ENCODE measurements at places on chromosomes 12 and 14. TPM values are rescaled to one million over a fixed set of nuclear protein-coding genes. Genes with fewer than 3 reads are reported as not detected.

The CCDC175 gene
- not detected for total RNA-seq

The KRT71 gene
- not detected for total RNA-seq

DNA sequence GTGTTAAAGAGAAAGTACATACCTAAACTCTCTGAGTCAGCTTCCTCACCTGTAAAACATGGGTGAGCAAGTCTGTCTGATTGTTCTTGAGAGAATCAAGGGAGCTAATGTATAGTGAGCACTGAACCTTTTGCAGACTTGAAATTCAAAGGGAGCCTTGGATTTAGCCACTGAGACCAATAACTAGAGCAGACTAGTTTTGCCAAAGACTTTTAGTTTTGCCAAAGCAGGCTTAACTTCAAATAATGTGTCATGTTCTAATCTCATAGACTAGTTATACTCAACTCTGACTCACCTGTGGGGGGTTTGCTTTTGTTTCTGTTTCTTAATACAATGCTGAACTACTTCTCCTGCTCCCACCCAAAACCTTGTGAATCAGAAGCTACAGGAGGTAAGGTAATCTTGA, 123.7 kb downstream of the SLC25A21 start:
- DNase-seq = no peak

GRCh38 chr12:71152851-71153250, 4.9 kb downstream of the TSPAN8 start:
- DNase-seq = no peak

DNA sequence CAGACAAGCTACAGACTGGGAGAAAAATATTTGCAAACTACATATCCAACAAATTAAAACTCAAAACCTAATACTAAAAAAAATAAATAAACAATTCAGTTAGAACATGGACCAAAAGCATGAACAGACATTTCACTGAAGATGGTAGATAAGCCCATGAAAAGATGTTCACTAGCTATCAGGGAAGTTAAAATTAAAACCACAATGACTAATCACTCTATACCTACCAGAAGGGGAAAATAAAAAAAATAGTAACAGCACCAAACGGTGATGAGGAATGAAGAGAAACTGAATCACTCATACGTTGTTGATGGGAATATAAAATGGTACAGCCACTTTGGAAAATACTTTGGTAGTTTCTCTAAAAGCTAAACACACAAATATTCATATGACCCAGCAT, 31.1 kb upstream of the DHRS7 start:
- no peak for DNase-seq

The STXBP6 gene
- total RNA-seq = 10.0 TPM

DNA sequence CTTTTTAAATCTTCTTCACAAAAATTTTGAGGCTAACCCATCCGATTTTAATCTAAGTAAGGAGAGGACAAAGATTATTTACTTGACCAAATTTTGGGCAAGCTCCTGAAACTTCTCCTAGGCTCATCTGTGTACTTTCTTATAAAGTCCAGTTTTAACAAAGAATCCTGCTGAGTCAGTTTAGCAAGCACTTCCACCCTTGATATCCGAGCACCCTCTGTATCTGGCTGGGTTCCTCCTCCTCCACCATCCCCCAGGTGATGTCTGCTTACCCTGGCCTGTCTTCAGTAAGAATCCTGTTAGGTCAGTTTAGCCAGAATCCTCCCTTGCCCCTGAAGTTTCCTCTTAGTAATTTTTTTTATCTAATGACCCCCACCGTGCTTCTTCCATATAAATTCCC, 140.5 kb downstream of the PHLDA1 start:
- DNase-seq = no peak

The TCL1B gene
- not detected for total RNA-seq

GRCh38 chr12:113819495-113819894, 146.6 kb downstream of the RBM19 start:
- no peak for DNase-seq

DNA sequence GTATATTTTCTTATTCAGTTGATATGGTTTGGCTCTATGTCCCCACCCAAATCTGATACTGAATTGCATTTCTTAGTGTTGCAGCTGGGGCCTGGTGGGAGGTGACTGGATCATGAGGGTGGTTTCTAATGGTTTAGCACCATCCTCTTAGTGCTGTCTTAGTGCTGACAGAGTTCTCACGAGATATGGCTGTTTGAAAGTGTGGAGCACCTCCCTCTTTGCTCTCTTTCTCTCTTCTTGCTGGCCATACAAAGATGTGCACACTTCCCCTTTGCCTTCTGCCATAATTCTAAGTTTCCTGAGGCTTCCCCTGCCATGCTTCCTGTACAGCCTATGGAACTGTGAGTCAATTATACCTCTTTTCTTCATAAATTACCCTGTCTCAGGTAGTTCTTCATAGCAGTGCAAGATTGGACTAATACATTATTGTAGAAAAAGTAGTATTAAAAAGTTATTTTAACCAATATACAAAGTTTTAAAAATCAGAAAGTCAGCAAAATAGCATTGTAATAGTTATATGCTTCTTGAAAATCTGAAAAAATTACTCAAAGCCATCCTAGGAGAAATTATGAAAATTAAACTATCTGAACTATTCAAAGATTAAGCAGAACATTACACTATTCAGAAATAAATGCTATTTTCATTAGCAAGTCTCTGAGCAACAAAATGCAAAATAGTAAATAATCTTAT, 84.1 kb downstream of the PPP1R12A start:
- DNase-seq = no peak

DNA sequence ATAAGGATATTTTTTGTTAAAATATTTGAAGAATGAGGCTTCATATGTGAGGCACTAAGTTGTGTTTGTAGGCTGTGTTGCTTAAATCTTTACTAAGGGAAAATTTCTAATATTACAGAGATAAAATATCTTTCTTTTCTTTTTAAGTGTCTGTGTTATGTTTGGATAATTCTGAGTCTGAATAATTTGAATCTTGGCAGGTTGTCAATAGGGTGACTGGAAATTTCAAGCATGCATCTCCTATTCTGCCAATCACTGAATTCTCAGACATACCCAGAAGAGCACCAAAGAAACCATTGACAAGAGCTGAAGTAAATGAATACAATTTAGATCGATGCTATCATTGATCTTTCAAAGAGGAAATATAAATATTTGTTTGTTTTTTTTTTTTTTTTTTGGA, 29.4 kb downstream of the TMPO start:
- no peak for DNase-seq

The SCNN1A gene
- 63.8 TPM for total RNA-seq

DNA sequence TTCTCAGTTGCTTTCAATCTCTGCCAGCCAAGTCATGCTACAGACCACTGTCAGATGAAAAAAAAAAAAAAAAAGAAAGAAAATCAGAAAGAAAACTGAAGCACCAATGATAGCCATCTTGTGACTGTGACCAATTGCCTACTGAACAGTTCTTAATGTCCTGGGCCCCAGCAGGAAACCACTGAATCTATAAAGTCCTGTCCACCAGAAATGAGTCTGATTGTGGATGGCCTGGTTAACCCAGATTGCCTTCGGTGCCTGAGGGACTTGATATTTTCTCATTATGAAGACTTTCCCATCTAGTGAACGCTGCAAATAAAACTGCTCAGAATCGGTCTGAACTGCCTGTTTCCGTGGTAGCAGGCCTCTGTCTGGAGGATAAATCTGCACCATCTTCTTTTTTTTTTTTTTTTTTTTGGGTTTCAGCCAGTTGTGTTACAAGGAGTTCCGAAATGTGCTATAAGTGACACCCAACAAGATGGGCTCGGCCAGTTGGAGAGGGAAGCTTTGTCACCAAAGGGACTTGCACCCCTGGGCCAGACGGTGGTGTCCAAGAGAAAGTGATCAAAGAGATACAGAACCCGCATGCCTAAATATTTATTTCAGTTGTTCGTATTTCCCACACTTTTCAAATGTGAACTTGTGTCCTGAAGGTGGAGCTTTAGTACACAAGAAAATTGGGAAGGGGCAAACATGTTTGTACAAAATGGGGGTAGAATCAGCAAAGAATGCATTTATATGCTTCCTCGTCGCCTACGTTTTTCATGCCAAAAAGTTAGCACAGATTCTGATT, 3.0 kb upstream of the PLXNC1 start:
- DNase-seq = no peak
